ENCODE measurements at places on chromosomes 4 and X.

- no peak for DNase-seq
Observed at GRCh38 chrX:100274916-100275315, 135.2 kb downstream of the PCDH19 start.

DNA sequence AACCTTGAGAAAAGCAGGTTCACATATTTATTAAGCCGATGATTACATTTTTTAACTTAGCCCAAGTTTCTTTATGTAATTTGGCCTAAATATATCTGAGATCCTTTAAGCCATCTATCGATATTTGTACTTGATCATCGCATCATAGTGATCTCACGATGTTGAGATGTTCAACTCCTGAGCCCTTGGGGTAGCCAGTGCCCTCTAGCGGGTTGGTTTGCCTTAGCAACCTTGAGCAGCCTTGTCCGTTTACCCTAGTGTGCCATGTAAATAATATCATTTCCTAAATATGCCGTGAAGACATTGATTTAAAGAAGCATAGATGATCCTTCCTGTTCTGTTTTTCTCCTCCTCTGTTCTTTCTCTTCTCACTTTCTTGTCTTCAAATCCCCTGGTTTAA lies 432.2 kb downstream of the RPA4 start:
- DNase-seq: no peak

- DNase-seq: peak; percentile 38
Observed at GRCh38 chrX:133350751-133351150, 64.5 kb downstream of the GPC4 start.

DNA sequence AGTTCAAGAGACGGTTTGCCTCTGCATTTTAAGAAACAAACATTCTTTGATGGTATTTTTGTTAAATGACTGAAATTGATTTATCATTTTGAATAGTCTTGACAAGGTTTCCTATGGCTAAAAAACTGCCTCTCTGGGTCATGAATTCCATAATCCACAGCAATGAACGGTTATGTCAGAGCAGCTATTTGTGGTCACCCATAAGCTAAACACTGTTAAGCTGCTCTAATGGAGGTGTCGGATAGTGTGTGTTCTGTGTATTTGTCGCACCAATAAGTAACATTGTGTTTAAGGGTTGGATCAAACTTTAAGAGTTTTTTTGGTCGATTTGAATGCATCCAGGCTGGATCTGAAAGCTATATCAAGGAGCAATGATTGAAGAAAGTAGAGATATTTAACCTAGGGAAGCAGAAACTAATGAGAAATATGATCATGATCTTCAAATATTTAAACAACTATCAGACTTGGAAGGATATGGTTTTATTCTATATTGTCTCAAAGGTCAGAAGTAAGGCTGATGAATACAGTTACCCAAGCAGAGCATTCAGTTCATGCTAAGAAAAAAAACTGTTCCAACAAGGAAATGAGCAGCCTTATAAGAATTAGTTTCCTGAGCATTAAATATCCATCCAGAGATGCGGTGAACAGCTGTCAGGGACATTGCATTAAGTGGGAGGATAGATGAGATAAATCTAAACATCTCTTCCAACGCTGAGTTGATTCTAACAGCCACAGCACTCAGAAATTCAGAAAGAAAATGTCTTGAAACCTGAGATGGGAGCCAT lies 232.3 kb upstream of the RPS6KA3 start:
- DNase-seq: peak; percentile 47

DNA sequence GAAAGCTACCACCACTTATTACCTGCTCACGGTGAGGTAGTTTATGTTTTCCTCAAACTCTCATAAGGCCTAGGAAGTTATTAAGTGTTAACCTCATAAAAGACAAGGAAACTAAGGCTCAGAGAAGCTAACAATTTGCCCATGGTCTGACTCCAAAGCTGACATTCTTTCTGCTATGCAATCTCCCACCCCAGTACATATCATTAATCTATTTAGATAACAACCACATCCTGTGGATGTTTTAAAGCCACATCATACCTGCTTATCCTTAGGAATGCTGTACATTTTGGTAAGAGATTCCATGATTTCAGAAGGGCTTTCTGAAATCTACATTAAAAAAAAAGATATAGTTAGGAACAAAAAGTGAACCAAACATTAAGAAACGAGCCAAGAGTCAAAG lies 55.4 kb downstream of the HUWE1 start:
- DNase-seq: peak; percentile 35

DNA sequence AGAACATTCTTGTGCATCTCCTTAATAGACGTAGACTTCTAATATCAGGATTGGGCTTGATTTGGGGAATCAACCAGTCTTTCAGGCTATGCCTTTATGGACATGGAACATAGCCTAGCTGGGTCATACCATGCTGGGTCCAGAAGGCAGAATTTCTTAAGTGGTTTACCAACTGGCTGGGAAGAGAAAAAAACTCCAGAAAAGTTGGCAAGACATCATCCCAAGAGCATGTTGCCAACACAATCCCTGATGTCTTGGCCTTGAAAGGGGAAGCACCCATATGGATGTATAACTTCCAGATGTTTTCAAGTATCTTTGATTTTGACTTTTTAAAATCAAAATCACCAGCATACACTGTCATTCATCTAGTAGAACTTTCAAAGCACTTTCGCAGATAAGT lies 138.0 kb upstream of the FGF13 start:
- DNase-seq: no peak

DNA sequence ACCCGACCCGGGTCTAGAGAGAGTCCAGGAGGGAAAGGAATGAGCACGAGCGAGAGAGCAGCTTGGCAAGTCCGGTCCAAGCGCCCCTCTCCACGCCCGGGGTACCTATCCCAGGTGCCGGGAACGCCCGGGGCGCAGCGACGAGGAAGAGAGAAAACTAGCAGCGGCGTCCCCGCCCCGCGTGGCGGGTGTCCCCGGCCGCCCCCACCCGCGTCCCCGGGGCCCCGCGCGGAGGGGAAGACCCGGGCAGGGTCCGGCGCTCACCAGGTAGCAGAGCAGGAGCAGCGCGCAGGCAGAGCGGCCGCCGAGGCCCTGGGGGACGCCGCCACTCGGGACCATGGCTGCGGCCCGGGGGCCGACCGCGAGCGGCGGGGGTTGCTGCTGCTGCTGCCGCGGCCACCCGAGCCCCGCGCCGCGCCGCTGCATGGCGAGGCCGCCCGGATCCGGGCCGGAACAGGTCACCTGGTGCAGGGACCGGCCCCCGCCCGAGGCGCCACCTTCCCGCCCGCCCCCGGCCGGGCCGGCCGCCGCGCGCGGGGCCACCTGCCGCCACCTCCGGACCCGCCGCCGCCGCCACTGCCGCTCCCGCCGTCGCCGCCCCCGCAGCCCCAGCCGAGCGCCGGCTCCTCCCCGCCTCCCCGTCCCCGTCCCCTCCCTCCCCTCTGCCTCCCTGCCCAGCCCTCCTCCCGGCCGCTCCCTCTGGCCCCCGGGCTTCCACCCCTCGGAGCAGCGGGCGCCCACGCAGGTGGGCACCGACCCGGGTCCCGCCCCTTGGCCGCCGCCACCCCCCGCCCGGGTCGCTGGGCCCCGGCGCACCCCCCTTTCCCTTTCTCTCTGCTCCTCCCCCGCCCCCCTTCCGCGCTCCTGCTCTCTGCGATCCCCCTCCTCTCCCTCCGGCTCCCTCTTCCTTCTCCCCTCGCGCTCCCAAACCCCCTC lies at the start of gene SEL1L3:
TSS of gene SEL1L3 (minus strand) at position 578 of the 936 bp plus-strand sequence. CDS start at position 426, 152 bp downstream.
- no peak for DNase-seq

DNA sequence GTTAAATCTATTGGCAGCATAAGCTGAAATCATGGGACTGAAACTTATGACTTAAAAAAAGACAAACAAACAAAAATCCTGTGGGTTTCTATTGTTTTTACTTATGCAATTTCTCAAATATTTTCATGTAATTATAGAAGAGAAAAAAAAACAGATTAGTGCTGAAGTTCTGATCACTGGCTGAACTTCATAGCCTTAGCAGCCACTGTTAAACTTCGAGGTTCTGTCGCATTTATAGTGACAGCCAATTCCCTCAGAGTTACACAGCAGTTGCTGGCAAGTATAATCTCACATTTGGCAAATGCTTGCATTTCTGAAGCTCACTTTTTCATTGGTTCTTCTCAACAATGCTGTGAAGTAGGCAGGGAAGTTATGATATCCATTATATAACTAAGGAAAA lies 748.9 kb upstream of the MAGEB2 start:
- peak; percentile 10 for DNase-seq

DNA sequence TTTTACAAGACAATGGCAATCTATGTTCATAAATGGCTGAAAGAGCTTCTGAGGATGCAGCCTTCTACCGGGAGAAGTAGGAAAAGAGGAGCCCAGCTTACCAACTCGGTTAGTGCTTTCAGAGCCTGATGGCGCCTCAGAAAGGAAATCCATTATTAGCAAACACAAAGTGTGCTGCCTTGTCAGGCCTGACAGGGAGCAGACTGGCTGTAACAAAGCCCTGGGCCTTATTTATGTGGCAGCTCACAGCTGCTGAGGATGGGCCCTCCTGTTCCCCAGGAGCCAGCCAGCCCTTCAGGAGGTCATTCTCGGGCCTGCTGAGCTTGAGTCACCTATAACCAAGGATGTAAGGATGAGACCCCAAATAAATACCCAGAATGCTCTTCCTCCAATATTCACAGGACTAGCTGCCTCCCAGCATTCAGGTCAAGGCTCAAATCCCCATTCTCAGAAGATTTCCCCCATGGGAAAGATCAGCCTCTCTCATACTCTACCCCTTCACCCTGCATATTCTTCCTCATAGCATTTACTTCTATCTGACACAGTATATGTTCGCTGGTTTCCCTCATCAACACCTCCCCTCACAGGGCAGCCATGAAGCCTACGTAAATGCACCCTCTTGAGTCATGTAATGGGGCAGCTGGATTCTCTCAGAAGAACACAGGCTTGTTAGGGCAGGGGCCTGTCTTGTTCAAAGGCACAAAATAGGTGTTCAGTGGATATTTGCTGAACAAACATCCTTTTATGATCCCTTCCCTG lies 227.0 kb upstream of the RASGEF1B start:
- DNase-seq: no peak

DNA sequence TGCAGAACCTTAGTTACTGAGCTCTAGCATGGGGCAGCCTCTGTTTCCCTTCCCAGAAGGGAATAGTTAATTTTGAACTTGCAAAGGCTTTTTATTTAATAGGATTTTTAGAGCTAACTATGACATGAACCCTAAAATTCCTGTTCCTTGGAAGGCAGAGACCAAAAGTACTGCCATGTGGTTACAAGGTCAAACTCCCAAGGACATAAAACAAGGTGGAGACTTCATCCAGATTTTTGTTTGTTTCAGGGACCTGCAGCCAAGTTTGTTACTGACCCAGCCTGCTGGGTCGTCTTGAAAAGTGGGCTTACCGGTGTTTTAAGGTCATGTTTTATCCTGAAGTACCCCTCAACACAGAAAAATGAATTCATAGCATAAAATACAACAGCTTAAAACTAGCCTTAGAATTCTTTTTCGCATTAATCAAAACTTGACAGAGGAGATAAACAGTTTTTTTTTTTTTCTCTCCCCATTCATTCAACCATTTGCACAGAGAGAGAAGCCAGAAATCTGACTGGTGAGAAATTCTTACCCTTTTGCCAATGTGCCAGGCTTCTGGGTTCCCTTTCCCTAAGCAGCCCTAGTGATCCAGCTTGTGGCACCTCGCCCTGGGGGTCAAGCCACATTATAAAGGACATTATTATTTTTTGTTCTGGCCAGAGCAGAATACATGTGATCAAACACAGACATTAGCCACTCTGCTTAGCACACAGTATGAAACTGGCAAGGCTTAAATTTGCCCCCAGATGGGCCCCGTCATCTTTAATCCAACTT lies 21.5 kb upstream of the GRPEL1 start:
- no peak for DNase-seq

Measured in fibroblast of skin of right biceps (primary cell).